ENCODE measurements at places on chromosomes 11 and 22. TPM values are rescaled to one million over a fixed set of nuclear protein-coding genes. Genes with fewer than 3 reads are reported as not detected.

DNA sequence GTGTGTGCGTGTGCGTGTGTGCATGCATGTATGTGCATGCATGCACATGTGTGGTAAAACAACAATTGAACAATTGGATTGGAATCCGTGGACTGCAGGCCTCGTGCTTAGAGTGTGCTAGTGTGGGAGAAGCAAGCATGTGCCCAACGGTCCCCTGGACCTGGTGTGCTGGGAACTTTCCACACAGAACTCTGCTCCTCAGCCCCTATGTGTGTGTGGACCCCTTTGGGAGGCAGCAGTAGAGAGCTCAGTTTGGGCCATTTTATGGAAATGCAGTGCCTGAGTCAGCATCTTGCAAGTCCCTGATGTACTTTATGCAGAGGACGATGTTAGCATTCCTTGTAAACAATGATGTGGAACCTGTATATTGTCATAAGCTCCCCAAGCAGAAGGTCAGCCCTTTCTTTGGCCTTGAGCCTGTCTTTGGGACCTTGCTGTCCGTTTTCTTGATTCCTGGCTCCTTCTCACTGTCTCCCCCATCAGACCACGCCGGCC lies 167.3 kb downstream of the TBC1D22A start:
- H3K4me3 ChIP-seq, result no peak overlapping the region
- H3K4me1 ChIP-seq, result peaks cover 19% of the 10 kb centered on the region
- H3K36me3 ChIP-seq, result no peaks in the 10 kb centered on the region
- no peaks in the 10 kb centered on the region for H3K27me3 ChIP-seq
- no peak for DNase-seq

DNA sequence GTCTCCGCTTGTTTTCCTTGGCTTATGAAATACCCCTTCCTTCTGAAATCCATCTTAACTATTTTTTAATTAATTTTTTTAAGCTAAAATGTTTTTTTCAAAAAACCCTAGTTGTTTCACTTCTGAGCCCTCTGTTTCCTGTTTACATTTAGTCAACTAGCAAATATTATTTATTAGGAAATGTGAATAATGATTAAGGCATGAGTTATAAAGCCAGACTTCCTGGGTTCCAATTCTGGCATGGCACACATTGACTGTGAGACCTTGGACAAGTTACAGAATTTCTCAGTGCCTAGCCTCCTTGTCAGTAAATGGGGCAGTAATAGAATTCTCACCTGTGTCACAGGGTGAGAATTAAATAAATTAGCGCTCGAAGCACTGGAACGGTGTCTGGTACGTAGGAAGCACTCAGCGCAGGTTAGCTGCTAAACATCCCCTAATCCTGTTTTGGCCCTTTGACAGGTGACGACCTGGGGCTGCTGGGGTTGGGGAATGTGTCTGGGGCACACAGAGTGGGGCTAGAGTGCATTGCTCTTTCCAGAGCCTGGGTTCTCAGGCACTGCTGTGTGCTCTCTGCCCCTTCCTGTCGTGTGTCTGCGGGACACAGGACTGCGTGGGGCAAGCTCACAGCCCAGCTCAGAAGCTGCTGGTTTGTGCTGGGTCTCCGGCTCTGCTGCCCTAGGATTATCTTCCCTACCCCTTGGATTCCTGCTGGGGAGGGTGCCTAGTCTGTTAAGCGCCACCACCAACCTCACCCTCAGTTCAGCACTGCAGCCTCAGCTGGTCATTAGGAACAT lies 13.1 kb downstream of the PANX1 start:
- H3K27me3 ChIP-seq, result no peaks in the 10 kb centered on the region
- no peak overlapping the region for H3K4me3 ChIP-seq
- H3K4me1 ChIP-seq, result peaks cover 16% of the 10 kb centered on the region
- no peaks in the 10 kb centered on the region for H3K36me3 ChIP-seq
- no peak overlapping the region for H3K27ac ChIP-seq

DNA sequence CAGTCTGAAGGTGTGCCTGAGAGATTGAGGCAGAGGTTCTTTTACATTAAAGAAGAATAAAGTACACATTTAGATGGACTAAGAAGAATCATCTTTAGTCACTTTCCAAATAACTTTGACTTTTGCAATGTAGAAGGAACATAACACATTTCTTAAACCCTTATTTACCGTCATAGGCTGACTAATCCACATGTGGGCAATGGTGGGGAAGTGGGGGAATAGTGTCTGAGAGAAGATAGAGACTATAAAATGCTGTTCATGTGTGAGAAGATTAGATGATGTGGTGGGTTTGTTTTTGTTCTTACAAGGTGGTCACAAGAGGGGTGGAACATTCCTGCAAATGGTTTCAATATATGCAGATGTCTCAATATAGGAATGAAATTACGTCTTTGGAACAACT lies 1.8 kb downstream of the MS4A4A start:
- no peaks in the 10 kb centered on the region for H3K27me3 ChIP-seq
- H3K4me3 ChIP-seq, result no peak overlapping the region
- DNase-seq, result no peak
- no peaks in the 10 kb centered on the region for H3K4me1 ChIP-seq

DNA sequence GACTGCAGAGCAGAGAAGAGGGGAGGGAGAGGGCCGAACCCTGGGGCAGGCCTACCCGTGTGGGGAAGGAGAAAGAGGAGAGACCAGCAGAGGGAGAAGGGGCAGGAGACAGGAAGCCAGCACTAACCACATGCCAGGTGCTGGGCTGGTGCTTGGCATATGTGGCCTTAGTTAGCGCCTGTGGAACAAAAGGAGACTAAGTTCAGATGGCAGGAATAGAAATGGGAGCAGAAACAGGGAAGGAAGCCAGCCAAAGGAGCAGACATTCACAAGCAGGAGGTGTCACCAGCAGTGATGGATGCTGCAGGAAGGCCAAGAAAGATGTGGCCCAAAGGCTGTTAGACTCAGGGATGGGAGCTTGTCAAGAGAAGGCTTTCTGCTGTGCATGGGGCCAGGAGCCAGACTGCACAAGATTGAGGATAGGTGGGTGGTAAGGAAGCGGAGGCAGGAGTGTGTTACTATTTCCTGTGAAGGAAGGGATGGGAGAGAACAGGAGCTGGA lies 26.7 kb downstream of the TREH start:
- no peak for DNase-seq
- no peak overlapping the region for H3K27ac ChIP-seq
- 0 out of 2 replicates have a peak, but pooled peaks cover under 1% of the 10 kb centered on the region for H3K4me1 ChIP-seq
- no peaks in the 10 kb centered on the region for H3K27me3 ChIP-seq

Gene RCOR2
- total RNA-seq, result 10.8 TPM

- no peak for DNase-seq
- H3K36me3 ChIP-seq, result no peaks in the 10 kb centered on the region
- peaks cover 19% of the 10 kb centered on the region for H3K4me1 ChIP-seq
These were observed 94.6 kb upstream of the ALKBH3 start for GRCh38 chr11:43786016-43786415.

Gene POLR2L
- 211 TPM for total RNA-seq

- H3K4me3 ChIP-seq, result no peak overlapping the region
- H3K27ac ChIP-seq, result no peak overlapping the region
- no peaks in the 10 kb centered on the region for H3K27me3 ChIP-seq
These were observed 1.2 kb upstream of the CEP126 start for GRCh38 chr11:101913656-101914055.

- H3K4me3 ChIP-seq, result peak overlapping the region; percentile 70
- DNase-seq, result no peak
- H3K27me3 ChIP-seq, result no peaks in the 10 kb centered on the region
- peak overlapping the region; percentile 74 for H3K27ac ChIP-seq
- peaks cover 27% of the 10 kb centered on the region for H3K4me1 ChIP-seq
- no peaks in the 10 kb centered on the region for H3K36me3 ChIP-seq
These were observed 8.8 kb upstream of the PPIL2 start for GRCh38 chr22:21657020-21657359.

Gene PIH1D2
- total RNA-seq, result 1.6 TPM

- H3K27ac ChIP-seq, result no peak overlapping the region
- H3K36me3 ChIP-seq, result no peaks in the 10 kb centered on the region
- peaks cover 18% of the 10 kb centered on the region for H3K4me1 ChIP-seq
- H3K27me3 ChIP-seq, result no peaks in the 10 kb centered on the region
- no peak overlapping the region for H3K4me3 ChIP-seq
These were observed 64.4 kb downstream of the GRAMD1B start for GRCh38 chr11:123494195-123495050.

DNA sequence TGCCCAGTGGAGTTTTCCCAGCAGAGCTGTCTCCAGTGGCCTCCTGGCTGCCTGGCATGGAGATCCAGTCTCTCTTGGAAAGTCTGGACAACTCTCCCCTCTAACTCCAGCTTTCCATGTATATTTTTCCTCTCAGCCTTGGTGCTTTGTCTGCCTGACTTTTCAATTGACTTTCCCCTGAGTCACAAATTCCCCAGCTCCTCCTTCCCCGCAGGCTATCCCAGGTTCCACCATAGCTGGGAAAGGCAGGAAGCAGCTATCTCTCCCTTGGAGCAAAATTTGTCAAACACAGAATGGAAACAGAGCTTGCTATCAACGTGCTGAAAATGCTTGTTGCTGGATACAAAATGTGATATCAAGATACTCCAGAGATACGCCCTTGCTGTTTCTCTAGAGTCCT lies 384.8 kb downstream of the TMEM135 start:
- no peak for DNase-seq
- H3K4me1 ChIP-seq, result no peaks in the 10 kb centered on the region
- no peak overlapping the region for H3K4me3 ChIP-seq

- H3K4me1 ChIP-seq, result no peaks in the 10 kb centered on the region
- no peak overlapping the region for H3K4me3 ChIP-seq
- no peak overlapping the region for H3K27ac ChIP-seq
- H3K27me3 ChIP-seq, result no peaks in the 10 kb centered on the region
These were observed 115.1 kb downstream of the DCDC1 start for GRCh38 chr11:31254415-31254814.

Gene ANGPTL5
- not detected for total RNA-seq

GRCh38 chr11:88813233-88813915 lies 252.4 kb downstream of the GRM5 start:
- H3K27me3 ChIP-seq, result no peaks in the 10 kb centered on the region
- no peak overlapping the region for H3K27ac ChIP-seq
- H3K4me1 ChIP-seq, result no peaks in the 10 kb centered on the region

Gene ATG13
- 69.2 TPM for total RNA-seq

Gene DNAJB7
- not detected for total RNA-seq

DNA sequence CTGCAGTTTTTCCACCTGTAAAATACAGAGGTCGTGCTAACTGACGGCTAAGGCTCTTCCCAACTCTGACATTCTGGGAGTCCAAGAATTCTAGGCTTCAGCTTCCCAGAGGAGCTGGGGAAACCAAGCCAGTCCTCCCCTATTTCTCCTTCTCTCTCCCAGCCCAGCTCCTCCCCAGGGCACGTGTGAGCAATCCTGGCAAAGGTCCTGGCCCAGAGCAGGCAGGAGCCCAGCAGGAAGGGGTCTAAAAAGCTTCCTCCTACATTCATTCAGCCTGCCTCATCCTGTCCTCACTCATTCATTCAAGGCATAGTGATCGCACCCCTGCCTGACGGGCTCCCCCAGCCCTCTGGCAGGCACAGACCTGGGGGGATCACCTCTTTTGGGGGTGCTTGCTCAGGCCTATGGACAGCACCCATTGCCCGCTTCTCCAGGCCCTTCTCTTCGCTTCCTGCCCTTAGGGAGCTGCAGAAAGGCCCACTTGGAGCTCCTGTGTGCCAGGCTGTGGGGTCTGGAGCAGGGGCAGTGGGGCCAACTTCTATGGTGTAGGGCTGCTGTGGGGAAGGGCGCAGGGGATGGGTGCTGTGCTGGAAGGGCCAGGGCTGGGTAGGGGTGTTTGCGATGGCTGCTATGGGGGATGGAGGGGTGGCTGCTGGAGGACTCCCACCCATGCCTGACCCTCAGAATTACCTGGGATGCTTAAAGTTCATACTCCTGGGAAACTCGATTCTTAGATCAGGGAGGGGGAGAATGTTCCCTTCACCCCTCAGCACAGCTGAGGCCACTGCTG lies 9.8 kb downstream of the KCNC1 start:
- H3K4me1 ChIP-seq, result 0 out of 2 replicates have a peak, but pooled peaks cover 5% of the 10 kb centered on the region
- H3K27me3 ChIP-seq, result no peaks in the 10 kb centered on the region
- H3K4me3 ChIP-seq, result no peak overlapping the region
- no peak for DNase-seq

Gene TRPC6
- total RNA-seq, result not detected

GRCh38 chr11:75556275-75556674 lies 5.8 kb upstream of the SERPINH1 start:
- H3K36me3 ChIP-seq, result no peaks in the 10 kb centered on the region
- H3K4me1 ChIP-seq, result peaks cover 32% of the 10 kb centered on the region
- no peaks in the 10 kb centered on the region for H3K27me3 ChIP-seq
- no peak overlapping the region for H3K27ac ChIP-seq
- H3K4me3 ChIP-seq, result no peak overlapping the region
- no peak for DNase-seq

Gene XKR3
- total RNA-seq, result not detected

DNA sequence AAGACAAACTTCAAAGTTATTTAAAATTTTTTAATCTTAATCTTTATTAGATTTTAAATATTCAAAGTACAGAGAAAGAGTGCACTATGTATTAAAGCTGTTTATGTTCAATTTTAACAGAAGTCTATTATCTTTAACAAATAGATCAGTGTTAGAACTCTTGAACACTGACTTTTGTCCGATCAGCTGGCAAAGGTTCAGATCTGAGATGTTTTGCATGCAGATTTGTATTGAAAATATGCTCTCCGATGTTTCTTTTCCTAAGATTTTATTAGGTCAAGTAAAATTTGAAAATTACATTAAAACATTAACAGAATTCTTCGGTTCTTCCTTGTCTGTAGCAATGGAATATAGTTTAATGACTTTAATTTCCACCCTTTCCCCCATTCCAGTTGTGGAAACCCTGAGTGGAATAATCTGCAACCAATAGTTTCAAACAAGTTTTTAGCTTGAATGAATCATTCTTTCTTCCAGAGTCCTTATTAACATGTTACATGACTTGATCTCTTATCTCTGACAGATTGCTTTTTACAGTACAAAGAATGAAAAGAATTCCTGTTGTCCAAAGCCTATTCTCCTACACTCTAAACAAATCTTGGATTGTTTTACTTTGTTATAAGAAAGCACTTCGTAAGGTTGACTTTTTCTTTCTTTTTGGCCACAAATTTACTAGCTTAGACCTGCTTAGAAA lies 11.4 kb upstream of the TCP11L1 start:
- H3K4me3 ChIP-seq, result no peak overlapping the region
- DNase-seq, result no peak
- H3K27ac ChIP-seq, result no peak overlapping the region
- H3K4me1 ChIP-seq, result no peaks in the 10 kb centered on the region
- no peaks in the 10 kb centered on the region for H3K27me3 ChIP-seq

DNA sequence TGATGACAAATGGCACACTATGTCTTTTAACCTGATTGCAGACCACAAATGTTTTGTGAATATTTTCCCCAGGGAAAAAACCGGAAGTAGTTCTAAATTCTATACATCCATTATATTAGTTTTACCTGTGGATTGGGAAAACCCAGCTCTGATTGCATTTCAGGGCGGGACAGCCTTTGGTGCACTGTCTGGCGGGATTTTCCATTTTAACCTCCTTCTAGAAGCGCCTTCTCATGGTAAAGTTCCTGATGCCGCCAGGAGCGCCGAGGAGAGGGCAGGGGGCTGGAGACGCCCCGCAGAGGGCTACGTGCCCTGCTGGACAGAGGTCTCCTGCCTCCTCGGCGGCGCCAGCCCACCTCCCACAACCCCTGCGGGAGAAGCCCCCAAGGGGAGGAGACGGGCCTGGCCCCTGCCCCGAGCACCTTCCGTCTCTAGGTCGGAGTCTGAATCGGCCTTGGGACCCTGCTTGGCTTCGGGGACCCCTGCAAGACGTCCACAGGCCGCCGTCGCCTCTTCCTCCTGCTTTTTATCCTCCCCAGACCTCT lies 1.2 kb upstream of the P2RX6 start:
- H3K36me3 ChIP-seq, result no peaks in the 10 kb centered on the region
- H3K27me3 ChIP-seq, result no peaks in the 10 kb centered on the region
- H3K27ac ChIP-seq, result peak overlapping the region; percentile 46
- peaks cover 20% of the 10 kb centered on the region for H3K4me1 ChIP-seq

- peak; percentile 69 for DNase-seq
- peak overlapping the region; percentile 97 for H3K27ac ChIP-seq
- H3K4me3 ChIP-seq, result peak overlapping the region; percentile 71
- no peaks in the 10 kb centered on the region for H3K27me3 ChIP-seq
- peaks cover 5% of the 10 kb centered on the region for H3K36me3 ChIP-seq
- peaks cover 40% of the 10 kb centered on the region for H3K4me1 ChIP-seq
These were observed 1.5 kb downstream of the LGALS1 start for GRCh38 chr22:37676736-37677492.

Gene NLRP6
- total RNA-seq, result not detected
